T follicular helper cell (primary cell): ENCODE measurements at places on chromosomes 16 and 17.

GRCh38 chr17:80499560-80499959, 23.2 kb upstream of the NPTX1 start:
- no peak for DNase-seq

DNA sequence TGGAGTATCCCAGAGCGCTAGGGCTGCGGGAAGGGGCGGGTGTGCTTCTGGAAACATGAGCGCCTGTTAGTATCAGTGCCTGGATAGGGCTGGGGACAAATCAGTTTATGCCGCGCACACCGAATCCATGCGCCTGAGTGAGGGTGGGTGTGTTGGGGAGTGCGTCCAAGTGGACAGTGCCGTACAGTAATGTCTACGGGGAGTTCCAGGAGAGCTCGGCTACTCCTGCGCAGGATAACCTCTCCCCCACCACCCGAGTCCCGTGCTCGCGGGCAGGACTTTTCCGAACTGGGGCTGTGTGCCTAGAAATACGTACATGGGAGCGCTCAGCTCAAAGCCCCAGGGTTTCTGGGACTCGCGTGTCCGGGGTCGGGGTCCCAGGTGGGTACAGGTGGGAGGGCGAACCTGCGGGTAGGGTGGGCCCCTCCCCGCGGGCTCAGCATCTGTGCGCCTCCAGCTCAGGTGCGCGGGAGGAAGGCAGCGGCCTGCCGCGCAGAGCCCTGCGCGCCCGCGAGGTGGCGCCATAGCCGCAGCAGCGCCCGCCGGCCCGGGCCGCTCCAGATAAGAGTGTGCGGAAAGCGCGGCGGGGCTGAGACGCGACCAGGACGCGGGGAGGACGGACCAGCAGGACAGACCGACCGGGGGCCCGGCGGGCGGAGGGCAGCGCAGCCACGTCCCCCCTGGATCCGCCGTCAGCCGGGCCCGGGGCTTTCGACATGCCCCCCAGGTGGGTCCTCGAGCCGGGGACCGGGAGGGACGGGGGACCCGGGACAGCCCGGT, at the start of gene HIC1:
HIC1 (plus strand) TSS at position 592 of the 780 bp plus-strand sequence. CDS start 1,588 bp downstream, outside the sequence.
- DNase-seq, result peak; percentile 62

GRCh38 chr16:87658564-87659225, 56.4 kb downstream of the JPH3 start:
- no peak for DNase-seq

DNA sequence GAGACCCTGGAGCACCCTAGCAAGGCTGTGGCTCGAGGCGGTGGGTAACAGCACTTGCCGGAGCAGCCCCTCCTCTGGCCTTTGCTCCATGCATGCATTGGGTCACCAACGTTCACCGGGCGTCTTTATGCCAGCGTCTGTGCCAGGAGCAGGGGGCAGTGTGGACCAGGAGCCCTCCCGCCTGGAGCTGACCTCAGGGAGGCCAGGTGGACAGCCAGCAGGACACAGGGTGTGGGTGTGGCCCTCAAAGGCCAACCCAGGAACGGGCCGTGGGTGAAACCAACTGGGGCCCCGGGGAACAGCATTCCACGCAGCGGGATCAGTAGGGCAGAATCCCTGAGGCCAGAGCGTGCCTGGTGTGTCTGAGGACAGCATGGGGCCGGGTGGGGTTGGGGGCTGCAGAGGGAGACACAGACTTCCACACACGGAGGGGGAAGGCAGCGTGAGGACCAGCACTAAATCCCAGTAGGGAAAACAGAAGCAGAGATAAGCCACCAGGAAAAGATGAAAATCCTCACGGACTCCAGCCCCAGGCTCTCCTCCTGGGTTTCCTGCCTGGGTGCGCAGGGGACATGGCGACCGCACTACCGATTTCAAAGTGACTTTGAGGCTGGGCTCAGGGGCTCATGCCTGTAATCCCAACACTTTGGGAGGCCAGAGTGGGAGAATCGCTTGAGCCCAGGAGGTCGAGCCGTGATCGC, 2.9 kb upstream of the CD7 start:
- DNase-seq, result no peak

DNA sequence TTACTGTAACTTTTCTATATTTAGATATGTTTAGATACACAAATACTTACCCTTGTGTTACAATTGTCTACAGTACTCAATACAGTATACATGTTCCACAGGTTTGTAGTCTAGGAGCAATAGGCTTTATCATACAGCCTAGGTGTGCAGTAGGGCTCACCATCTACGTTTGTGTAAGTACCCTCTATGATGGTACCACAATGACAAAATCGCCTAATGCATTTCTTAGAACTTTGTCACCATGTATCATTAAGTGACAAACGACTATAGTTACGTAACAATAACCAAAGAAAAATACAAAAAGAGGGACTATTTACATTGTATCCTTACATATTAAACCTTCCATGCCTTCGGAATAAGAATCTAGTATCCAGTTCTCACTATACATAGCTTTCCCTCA, 8.0 kb downstream of the STAT5B start:
- DNase-seq, result no peak

DNA sequence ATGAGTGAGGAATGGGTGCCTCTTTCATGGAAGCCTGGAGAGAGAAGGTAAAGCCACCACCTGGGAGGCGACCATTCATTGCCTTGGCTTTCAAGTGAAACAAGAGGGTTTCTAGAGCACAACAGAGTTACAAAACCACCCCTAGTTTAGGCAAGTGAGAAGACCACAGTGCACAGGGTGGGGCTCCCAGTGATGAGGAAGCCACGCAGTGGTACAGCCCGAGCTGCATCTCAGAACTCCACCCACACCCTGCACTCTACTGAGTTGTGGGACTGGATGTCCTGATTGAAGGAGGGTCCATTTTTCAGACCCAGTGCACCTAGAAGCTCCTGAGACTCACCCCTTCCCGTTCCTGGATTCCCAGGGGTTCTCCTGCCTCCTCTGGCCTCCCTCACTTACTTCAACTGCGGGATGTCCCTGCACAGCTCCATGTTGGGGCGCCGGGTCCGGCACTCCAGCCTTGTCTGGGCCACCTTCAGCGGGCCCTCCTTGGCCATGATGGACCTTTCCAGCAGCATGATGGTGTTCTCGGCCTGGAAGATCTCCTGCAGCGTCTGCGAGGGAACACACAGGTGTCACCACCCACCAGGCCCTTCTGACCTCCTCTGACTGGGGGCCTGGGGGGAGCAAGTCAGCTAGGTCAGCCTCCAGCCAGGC, 55.1 kb upstream of the EMP2 start:
- no peak for DNase-seq

- DNase-seq, result peak; percentile 65
Observed at GRCh38 chr17:48457080-48457836, 27.2 kb upstream of the SKAP1 start.
